ENCODE measurements at places on chromosomes 11 and 22. TPM values are rescaled to one million over a fixed set of nuclear protein-coding genes. Genes with fewer than 3 reads are reported as not detected.

SART1 gene
- 34.2 TPM for total RNA-seq

CALCA gene
- not detected for total RNA-seq

HOATZ gene
- total RNA-seq, result not detected

CEND1 gene
- total RNA-seq, result 2.2 TPM

Data from subcutaneous preadipocyte (primary cell).